ENCODE measurements at places on chromosomes 12 and 14.

- DNase-seq = no peak
Measured at GRCh38 chr12:38392554-38393144, 76.1 kb downstream of the ALG10B start.

- no peak for DNase-seq
Measured at GRCh38 chr12:26359576-26359975, 164.2 kb downstream of the SSPN start.

DNA sequence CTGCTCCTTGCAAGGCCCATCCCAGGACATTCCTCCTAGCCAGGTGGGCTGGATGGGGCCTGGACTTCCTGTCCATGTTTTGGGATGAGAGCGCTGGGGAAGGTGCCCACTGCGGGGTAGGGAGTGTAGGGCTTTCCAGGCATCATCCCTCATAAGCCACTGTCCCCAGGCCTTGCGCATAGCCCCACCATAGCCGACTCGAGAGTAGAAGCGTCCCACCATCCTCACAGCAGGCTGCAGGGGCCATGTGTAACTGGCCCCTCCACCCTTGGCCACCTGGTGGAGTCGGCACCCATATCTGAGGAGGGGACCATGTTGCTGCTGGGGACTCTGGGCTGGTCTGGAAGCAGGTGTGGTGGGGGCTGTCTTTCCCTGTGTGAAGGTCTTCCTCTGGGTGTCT, 30.5 kb downstream of the SH2B3 start:
- no peak for DNase-seq

GRCh38 chr12:2919249-2919648, 28.6 kb downstream of the TULP3 start:
- DNase-seq = no peak

DNA sequence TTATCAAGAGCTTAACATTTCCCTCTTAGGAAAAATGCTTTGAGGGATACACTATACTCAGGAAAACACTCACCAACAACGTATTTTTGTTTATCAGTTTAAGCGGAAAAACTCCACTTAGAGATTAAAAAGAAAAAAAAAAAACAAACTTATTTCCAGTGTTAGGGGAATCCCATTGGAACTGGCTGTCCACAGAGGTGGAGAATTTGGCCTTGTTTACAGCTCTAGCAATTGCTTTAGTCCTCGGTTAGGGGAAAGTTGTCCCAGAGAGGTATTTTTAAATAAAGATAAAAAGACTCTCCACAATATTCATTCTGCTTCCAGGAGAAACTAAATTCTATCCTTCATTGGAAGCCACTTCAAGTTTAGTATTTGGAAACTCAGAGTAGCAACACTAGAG, 21.6 kb upstream of the BMP4 start:
- no peak for DNase-seq

DNA sequence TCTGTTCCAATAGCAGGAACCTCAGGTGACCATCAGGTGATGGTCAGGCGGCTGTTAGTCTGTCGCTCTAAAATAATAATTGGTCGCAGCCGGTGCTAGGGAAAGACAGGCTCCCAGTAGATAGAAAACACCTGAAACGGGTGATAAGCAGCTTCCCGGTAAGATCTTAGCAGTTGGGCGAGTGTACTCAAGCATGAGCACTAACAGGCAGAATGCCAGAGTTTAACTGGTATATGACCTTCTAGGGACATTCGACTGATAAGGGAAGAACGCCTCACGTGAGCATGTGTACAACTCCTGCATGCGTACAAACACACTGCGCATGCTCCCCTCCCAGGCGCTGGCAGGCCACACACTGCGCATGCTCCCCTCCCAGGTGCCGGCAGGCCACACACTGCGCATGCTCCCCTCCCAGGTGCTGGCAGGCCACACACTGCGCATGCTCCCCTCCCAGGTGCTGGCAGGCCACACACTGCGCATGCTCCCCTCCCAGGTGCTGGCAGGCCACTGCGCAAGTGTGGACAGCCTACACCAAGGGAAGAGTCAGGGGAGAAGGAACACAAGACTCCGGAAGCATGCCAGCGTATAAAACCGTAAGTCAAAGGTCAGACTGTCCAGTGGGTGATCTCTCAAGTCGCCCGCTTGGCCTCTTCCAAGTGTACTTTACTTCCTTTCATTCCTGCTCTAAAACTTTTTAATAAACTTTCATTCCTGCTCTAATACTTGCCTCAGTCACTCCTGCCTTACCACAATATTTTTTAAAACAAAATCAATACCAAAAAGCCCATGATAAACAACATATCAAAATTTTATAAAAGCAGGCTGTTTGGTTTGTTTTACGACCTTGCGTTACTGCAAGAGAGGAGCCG, 24.5 kb downstream of the GPRC5D start:
- DNase-seq = peak; percentile 70

- no peak for DNase-seq
Measured at GRCh38 chr12:77625441-77625840, 205.3 kb upstream of the NAV3 start.

DNA sequence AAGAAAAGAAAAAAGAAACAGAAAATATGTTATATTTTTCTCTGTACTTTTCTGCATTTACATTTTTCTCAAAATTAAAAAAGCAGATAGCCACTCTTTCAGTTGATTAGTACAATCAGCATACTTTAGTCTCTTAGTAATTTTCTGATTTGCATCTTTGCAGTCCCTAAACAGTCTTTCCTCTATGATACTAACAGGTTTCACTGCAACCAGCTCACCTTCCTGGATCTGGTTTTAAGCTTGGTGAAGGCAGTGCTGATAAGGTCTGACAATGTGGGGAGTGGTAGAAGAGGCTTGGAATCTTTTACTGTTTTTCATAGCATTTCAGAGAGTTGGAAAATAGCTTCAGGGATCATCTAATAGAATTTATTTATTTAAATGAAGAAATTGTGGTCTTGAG, 457.6 kb downstream of the ZFP36L1 start:
- no peak for DNase-seq

DNA sequence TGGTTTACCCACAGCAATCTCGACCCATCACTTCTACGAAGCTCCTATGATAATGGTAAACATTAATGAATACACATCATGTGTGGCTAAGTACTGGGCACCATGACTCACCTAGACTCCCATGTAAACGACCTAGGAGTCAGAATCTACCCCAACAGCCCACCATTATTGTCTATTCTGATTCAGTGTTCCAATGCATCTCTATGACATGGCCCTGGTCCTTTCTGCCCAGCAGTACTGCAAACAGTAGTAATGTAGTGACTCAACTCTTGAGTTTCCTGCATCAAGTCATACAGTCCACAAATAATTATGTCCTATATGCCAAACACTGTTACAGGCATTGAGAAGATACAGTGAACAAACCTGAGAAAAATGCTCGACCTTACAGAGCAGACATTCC, 14.6 kb downstream of the GTF2A1 start:
- no peak for DNase-seq

DNA sequence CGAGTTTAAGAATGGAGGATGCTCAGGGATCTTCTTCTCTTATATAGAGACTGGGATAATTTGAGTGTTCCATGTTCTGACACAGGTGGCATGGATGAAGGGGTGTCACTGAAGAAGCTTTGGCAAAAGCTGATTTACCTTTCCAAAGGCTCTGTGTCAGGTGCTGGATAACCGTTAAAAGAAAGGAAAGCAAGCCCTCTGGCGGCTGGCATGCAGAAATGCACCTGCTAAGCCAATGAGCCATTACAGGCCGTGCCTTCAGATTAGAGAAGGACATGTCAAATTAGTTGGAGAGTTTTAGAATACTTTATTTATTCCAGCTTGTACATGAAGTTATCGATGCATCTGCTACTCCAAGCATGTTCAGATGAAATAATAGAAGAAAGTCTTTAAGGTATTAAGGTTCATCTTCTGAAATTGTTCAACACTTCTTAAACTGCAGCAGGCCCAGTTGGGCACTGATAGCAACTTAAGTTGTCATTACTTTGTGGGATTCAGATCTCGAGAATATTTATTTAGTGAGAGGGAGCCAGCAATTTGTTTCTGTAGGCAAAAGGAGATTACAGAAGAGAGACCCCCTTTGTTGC, 678.2 kb downstream of the NRXN3 start:
- no peak for DNase-seq

DNA sequence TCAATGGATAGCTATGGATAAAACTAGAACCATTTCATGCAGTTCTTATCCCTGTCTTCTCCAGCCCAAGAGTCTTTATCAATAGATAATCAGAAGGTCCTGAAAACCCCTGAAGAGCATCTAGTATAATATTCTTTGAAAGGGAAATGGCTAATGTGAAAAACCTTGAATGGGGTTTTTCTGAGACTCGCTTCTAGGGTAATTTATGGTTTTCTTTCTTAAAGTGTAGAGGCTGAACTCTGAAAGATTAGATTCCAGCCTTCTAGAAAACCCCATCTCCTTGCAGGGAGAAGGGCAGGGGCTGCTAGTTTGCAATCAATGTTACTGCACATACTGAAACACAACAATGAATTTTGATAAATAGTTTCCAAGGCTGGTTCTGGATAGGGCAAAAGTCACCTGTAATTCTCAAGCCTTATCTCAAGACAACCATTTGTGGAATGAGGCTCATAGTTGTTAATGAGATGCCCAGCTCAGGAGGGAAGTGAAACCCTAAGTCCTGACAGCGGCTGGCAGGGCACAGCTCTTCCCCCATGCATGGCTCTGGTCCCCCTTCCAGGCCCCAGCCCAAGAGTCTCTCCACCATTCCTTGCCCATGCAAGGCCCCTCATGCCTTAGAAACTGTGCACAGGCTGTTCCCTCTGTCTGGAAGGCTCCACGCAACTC, 33.7 kb upstream of the PYGL start:
- no peak for DNase-seq

DNA sequence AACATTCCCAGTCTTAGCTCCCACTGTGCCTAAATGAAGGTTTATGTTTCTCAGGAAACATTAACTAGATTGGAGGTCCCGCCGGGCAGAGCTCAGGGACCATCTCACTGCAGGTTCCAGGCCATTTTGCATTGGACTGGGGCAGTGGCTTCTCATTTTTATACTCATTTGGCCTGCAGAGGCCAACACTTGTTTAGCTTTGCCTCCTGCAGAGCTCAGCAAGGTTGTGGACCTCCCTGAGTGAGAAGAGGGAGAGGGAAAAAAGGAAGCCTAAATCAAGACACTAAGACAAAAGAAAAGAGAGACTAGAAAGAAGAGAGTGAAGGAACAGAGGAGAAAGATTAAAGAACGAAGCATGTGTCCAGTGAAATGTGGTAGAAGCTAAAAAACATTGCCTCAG, 280.3 kb downstream of the AKAP6 start:
- no peak for DNase-seq

DNA sequence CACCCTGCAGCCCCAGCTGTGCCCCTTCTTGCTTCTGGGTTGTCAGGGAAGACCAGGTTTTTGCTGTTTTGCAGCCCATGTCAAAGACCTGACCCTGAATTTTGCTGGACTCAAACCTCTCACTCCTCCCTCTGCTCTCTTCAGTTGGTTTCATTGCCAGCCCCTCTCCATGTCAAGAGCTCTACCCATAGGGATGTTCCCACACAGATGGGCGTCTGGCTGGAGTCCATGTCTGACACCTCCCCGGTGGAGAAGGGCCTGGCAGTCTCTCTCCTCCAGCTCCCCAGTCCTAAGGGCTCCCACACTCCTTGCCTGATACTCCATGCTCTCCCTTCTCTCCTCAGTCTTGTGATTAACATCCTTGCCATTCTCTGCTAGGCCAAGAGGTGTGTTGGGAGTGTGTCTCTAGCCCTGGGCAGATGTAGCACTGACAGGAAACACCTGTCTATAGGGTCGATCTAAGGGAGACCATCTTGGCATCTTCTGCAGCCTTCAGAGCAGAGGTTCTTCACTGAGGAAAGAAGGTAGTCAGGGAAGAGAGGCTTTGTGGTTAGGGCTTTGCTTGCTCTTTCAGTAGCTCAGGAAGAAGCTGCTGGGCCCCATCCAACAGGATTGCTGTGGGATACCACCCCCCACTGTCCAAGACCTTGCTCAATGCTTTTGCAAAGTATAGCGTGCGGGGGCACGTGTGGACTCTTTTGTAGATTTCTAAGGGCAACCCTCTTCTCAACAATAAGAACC, 4.7 kb downstream of the ASIC1 start:
- DNase-seq = no peak

GRCh38 chr14:21846227-21846885, 172.7 kb upstream of the OR4E1 start:
- DNase-seq = no peak

- no peak for DNase-seq
Measured at GRCh38 chr12:108575199-108575912, 13.0 kb downstream of the ISCU start.

- DNase-seq = no peak
Measured at GRCh38 chr12:105222284-105222655, 13.7 kb downstream of the APPL2 start.

GRCh38 chr12:131452444-131452860, 258.4 kb upstream of the SFSWAP start:
- no peak for DNase-seq

GRCh38 chr14:100652744-100653143, 65.5 kb upstream of the BEGAIN start:
- no peak for DNase-seq

- DNase-seq = no peak
Measured at GRCh38 chr14:36238666-36239363, 62.3 kb upstream of the PTCSC3 start.

- DNase-seq = no peak
Measured at GRCh38 chr14:53517270-53517960, 364.3 kb upstream of the DDHD1 start.
